ENCODE measurements at places on chromosomes 11 and 22. TPM values are rescaled to one million over a fixed set of nuclear protein-coding genes. Genes with fewer than 3 reads are reported as not detected.

DNA sequence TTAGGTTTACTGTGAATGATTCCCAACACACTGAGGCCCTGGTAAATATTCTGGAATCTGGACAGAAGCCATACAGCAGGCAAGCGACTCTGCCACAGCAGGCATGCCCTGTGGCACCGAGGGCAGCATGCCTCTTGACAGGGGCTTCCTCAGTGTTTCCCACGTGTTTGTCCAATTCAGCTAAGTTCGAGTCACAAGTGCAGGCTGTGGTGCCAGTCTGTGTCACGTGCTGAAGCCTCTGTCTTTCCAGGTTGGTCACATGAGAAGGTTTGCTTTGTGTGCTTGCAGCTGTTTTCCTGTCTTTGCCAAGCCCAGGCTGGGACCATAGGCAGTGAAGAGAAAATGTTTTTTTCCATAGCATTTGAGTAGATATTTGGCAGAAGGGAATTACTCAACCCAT lies 2.4 kb upstream of the PPFIBP2 start:
- DNase-seq = no peak

DNA sequence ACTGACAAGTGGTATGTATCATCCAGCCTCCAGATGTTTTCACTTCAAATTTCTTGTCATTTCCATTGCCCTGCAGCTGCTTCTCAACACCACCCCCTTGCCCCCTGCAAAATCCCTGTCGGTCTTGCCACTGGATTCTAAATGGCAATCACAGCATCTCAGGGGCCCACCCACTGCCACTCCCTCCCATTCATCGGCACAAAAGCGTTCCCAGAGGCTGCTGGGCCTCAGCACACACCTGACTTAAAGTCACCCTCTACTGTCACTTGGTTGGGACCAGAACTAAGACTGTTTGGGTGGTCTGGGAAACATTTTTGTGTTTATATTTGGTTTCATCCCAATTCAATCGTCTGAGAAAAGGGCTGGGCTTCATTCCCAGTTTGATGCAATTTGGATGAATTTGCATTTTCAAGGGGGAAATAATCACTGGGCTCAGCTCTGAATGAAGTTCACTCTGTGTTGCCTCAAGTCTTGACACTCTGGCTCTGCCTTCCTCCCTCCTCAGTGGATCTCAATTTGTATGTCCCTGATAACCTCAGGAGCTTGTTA lies 27.1 kb downstream of the SYT13 start:
- DNase-seq = no peak

DNA sequence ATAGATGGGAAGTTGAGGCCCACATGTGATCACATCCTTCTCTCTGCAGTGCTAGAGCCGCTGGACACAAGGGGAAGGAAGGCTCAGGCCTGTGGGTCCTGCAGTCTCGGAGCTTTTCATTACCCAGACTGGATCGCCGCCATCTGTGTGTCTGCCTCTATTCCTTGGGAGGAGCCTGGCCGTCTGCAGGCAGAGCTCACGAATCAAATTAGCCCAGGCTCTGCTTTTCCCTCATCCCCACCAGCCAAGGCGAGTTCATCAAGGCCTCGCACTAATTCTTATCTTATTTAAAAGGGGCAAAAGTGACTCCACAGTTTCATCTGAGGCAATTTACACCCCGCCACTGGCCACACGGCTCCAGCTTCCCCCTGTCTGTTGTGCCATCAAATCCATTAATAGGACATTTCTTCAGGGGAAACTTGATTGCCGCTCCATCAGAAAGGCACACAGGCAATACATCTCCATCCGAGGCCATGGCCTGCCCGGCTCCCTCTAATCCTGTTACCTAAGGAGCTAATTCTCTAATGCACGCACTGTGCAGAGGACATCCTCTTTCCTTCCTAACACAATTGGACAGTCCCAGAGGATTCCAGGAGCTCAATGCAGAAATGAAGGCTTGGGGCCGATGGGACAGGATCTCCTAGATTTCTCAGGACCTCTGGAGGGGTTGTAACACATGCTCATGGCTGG lies 3.3 kb upstream of the HTR3A start:
- no peak for DNase-seq

GRCh38 chr11:75387736-75388294 lies 11.5 kb upstream of the RPS3 start:
- DNase-seq = no peak

GRCh38 chr22:41966607-41967240 lies 2.5 kb upstream of the SEPTIN3 start:
- no peak for DNase-seq

GRCh38 chr22:31937341-31937740 lies 7.0 kb upstream of the YWHAH start:
- DNase-seq = no peak

GRCh38 chr11:2273771-2274170 lies 3.4 kb upstream of the ASCL2 start:
- DNase-seq = no peak

GRCh38 chr11:121520243-121521144 lies 67.7 kb upstream of the SORL1-AS1 start:
- no peak for DNase-seq

DNA sequence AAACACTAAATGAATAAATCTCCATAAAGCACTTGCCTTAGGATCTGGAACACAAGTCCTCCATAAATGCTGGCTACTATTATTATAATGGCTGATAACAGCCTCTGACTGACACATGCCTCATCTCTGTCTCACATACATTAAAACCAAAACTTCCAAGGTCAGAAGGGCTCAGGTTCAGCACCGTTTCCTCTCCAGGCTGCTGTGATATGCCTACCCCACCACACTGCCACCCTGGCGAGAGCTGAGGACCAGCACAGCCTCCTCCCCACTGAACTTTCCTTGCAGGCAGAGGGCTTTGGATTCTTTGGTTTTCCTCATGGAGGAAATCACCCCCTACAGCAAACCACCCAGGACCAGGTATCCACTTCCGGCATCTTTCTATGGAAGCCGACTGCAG lies 112.8 kb downstream of the ABTB2 start:
- no peak for DNase-seq

GRCh38 chr11:128878455-128878854 lies 11.4 kb upstream of the KCNJ1 start:
- no peak for DNase-seq

- DNase-seq = no peak
Measured at GRCh38 chr11:65560555-65561418, 2.6 kb upstream of the LTBP3 start.

- DNase-seq = no peak
Measured at GRCh38 chr11:84014539-84014938, 728.4 kb upstream of the CCDC90B start.

DNA sequence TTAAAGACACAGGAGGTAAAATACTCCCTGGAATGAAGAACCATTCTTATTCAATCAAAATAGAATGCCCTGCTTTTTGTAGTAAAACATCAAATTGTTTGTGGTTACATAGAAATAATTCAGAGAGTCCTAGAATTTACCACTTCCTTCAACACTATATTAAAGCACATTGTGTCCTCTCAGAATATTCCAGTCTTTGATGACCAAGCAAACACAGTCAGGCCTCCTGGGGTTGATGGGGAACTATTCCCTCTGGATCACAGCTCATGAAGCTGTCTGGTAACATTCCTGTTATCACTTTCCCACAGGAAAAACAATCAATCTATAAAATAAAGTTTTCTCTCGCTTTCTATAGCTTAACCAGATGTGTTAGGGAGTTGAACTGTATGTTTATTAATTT lies 389.3 kb downstream of the KCNA4 start:
- no peak for DNase-seq

DNA sequence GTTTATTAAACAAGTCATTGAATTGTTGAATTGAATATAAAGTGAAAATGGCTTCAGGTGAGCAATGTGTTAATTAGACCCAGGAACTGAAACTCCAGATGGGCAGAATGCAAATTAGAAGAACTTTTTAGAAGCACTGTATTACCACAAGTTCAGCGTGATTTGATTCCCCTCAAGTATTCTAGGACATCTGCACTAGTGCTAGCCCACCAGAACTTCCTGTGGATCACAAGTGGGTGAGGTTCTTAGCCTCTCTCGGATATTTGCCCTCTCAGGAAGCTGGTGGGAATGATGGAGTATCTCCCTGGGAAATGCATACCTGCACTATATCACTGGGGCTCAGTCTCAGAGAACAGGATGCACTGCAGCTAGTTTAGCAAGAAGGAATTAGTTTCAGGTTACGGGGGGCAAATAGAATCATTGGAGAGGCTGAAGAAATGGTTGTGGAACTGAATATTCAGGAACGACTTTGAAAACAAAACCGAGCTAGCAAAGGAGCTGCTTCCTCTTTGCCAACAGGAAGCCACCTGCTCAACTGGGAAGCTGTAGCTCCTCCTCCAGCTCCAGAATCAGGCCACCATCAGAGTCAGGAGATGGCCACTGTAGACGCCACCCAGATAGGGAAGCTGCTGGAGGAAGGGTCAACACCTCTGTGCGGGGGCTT lies 74.3 kb downstream of the DHCR7 start:
- no peak for DNase-seq

GRCh38 chr22:42217752-42218280 lies 52.6 kb downstream of the TCF20 start:
- no peak for DNase-seq

DNA sequence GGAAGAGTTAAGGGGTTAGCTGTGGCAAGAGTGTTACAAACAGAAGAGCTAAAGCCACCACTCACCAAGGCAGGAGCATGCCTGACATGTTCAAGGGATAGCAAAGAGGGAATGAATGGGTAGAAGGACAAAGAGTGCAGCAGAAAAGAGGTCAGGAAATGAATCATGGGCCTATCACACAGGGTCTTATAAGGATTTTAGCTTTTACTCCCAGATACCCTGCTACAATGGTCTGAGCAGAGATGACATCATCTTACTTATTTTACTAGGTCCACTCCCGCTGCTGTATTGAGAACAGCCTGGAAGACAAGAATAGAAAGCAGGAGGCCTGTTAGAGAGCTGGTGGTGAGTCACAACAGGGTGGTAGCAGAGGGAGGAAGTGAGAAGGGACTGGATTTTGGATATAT lies 9.8 kb downstream of the TRAF6 start:
- no peak for DNase-seq

DNA sequence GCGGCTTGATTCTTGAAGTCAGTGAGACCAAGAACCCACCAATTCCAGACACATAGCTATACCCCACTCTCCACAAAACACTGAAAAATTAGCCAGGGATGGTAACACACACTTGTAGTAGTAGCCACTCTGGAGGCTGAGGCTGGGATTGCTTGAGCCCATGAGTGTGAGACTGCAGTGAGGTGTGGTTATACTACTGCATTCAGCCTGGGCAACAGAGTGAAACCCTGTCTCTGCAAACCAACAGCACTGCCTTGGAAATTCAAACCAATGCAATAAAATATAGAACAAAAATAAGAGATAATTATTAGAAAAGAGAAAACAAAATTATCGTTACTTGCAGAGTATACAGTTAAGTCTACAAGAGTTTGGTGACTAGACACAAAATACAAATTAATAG lies 20.2 kb upstream of the PRDM10 start:
- no peak for DNase-seq

GRCh38 chr11:132714859-132715440 lies 817.4 kb downstream of the OPCML start:
- no peak for DNase-seq

- no peak for DNase-seq
Measured at GRCh38 chr11:6833356-6833755, 12.1 kb upstream of the OR10A5 start.

- no peak for DNase-seq
Measured at GRCh38 chr11:110928391-110928790, 216.2 kb upstream of the ARHGAP20 start.

DNA sequence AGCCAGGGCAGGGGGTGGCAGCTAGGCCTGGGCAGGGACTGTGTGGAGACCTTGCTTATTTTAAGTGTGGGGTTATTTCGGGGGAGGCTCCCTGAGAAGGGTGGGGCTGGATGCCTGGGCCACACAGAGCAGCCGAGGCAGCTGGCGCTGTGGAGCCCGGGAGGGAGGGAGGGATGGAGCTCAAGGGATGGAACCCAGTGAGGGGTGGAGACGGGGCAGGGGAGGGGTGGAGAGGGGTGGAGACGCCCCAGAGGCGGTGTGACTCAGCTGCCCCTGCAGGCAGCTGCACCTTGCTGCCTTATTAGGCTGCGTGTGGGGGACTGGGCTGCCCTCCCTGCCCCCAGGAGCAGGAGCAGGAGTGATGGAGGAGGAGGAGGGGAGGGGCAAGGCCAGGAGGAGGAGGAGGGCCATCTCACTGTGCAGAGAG lies 9.8 kb upstream of the TSSC4 start:
- no peak for DNase-seq

GRCh38 chr11:130720232-130721022 lies 195.9 kb downstream of the SNX19 start:
- no peak for DNase-seq

DNA sequence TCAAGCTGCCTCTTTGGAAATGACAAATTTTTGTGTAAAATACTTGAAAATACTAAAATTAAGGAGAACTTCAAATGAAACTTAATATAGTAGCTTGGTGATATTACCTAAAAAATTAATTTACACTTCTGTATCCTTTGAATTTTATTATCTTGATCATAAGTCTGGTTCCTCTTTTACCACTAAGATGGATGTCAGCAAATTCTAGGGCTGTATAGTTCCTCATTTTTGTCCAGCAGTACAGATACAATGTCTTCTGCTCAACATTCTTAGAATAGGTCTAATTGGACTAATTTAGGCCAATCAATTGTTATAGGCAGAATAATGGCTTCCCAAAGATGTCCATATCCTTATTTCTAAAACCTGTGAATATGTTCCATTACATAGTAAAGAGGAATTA lies 1298.0 kb upstream of the RAG2 start:
- DNase-seq = no peak

DNA sequence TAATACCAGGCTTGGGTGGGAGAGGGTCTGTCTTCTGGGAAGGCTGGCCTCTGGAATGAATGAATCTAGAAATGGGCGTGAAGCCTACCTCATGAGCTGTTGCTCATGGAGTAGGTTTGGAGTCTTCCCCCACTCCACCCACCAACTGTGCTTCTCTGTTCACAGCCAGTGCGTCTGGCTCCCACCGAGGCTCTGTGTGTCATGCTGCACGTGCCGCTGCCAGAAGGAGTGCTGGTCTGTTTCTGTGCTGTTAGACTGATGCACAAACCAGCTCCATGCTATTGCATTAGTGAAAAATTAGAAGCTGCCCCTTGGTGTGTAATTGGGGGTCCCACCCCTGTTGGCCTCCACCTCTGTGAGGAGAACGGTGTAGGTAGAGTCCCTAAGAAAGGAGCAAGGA lies 132.3 kb upstream of the PARVA start:
- DNase-seq = no peak

DNA sequence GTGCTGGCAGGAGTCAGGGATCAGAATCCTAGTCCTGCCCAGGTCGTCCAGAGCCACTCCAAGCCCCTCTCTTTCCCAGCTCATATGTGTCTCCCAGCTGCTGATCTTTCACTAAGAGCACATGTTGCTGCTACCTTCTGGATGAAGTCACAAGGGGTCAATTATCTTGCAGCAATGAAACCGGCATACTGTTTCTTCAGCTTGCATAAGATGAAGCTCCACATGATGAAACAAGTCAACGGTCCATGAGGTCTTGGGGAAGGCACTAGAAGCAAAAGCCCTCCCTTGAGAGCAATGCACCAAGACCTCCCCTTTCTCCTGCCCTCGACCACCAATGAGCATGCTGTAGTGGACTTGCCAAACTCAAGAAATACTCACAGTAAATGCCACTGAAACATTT lies 148.9 kb downstream of the TENM4 start:
- no peak for DNase-seq

The RAB3IL1 gene
- 31.3 TPM for polyA plus RNA-seq

The OVOL1 gene
- polyA plus RNA-seq = 17.1 TPM

The YPEL4 gene
- 2.0 TPM for polyA plus RNA-seq

The DERL3 gene
- polyA plus RNA-seq = 6.4 TPM

The SLC6A5 gene
- 0.19 TPM for polyA plus RNA-seq

The LDLRAD3 gene
- polyA plus RNA-seq = 23.5 TPM

The UBQLNL gene
- polyA plus RNA-seq = 1.1 TPM

The SAA4 gene
- not detected for polyA plus RNA-seq

The CARD18 gene
- not detected for polyA plus RNA-seq

The HPX gene
- 6.6 TPM for polyA plus RNA-seq

The KCNJ1 gene
- polyA plus RNA-seq = 91.8 TPM
